Posterior cingulate gyrus (tissue), 11 donors: ENCODE measurements at places on chromosomes 1 and 21.

GRCh38 chr1:91553177-91553591 is 52.5 kb downstream of the CDC7 start:
- DNase-seq = no peak

GRCh38 chr1:203199481-203199815 is 12.9 kb upstream of the CHI3L1 start:
- no peak for DNase-seq

GRCh38 chr1:113276507-113276906 is 113.8 kb upstream of the MAGI3 start:
- no peak for DNase-seq

- DNase-seq = no peak
Observed at GRCh38 chr1:177596485-177596884, 373.4 kb downstream of the SEC16B start.

- no peak for DNase-seq
Observed at GRCh38 chr1:30148676-30149075, 574.7 kb downstream of the MATN1 start.
